GM04503 (cell line): ENCODE measurements at places on chromosomes 4 and X.

GRCh38 chr4:5387457-5387856 is 320.9 kb downstream of the EVC2 start:
- no peak for DNase-seq

DNA sequence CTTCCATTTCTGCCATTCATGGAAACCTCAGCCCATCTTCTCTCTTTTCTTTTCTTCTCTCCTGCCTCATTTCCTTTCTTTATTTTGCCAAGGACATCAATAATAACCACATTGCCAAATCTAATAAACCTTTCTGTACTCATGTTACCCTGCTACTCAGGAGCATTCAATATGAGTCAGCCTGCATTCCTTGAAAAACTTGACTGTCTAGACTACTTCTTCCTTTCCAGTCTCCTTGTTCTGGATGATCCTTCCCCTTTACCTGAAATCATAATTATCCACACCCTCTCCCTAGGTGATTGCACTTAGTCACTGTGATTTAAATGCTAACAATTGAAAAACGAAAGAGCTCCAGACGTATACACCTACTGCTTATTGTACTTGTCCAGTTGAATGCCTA is 253.2 kb upstream of the CENPE start:
- no peak for DNase-seq

DNA sequence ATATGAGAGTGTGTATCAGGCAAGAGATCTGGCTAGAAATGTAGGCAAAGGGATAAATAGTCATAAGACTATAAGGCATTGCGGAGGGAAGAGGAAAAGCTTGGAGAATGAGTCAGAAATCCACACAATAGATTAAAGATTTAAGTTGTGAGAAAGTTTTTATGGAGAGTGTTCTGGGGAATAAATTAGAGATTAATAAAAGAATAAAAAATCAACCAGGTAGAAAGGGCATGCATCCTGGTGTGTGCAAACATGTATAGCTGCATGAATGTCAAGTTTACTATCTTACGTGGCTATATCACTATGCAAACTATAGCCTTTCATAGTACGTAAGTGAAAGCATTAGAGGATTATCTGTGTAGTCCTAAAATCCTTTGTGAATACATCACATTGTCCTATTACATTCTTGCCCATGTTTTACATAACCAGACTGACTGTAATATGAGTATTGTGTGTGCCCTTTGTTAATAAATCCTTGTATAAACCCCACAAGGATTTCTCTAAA is 36.9 kb downstream of the SNCA start:
- no peak for DNase-seq

GRCh38 chrX:17706676-17707075 is 30.6 kb upstream of the SCML1 start:
- peak; percentile 63 for DNase-seq

DNA sequence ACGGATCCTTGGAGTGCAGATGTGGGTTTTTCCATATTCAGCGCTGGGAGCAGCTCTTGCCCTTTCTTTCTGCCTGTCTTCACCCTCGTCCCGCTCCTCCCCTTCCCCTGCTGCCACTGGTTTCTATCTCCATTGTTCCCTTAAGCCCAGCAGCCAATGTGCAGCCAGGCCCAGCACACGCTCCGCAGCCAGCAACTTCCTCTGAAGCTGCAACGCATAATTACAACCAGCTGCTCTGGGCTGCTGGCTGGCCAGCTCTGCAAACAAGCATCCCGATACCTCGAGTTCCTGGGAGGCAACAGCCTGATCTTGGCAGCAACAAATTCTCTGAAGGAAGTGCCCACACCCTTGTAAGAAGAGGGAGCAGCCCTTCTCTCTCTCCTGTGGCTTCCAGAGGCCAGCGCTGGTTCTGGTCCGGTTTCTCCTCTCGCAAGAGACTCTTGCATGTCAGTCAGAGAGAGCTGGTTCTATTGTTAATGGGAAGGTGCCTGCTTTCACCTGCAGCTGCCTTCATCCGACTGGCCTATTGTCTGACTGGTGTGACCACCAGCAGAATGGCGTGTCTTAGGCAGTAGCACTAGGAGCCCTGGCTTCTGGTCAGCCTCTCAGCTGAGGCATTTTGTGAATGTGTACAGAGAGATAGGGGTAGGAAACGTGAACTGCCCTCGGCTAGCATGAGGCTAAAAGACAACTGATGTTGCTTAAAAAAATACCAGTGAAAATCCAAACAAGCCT is 83.8 kb upstream of the MAML3 start:
- DNase-seq: peak; percentile 87

- DNase-seq: peak; percentile 92
These were observed 131.7 kb upstream of the PCDH18 start for GRCh38 chr4:137664046-137664387.

DNA sequence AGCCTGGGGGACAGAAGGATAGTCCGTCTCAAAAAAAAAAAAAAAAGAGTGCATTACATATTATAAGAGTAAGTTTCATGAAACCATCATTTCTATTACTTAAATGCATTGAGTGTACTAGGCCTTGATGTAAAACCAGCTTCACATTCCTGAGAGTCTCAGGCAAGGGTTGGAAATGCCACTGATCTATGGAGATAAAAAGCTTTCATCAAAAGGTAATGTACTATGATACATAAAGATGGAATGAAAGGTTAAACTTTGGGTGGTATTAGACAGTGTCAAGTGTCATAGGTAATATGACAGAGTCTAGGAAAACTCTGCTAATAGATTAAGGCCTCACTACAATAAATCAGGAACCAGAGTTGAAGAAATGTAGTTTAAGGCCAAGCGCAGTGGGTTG is 7.4 kb downstream of the CFAP97 start:
- no peak for DNase-seq

- DNase-seq: no peak
These were observed 280.8 kb upstream of the ZCCHC13 start for GRCh38 chrX:74023203-74023602.

GRCh38 chr4:160808174-160808573 is 1355.6 kb downstream of the FSTL5 start:
- DNase-seq: no peak

GRCh38 chr4:123415977-123416376 is 19.4 kb downstream of the SPRY1 start:
- peak; percentile 44 for DNase-seq

DNA sequence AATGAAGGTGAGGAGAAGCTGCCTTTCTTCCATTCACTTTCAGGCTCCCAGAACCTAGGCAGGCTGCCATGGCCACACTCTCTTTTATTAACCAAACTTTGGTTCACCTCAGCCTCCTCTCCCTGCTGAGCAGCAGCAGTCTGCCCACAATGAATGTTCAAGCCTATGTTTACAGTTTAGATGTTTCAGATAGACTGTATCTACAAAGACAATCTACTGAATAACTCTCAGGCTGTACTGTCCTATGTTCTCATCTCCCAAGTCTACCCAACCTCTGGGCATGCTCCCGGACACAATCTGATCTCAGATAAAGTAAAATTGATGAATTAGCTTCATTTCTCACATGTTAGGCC is 59.2 kb upstream of the TMEM164 start:
- no peak for DNase-seq

- no peak for DNase-seq
These were observed 66.3 kb upstream of the MTM1 start for GRCh38 chrX:150502091-150502490.

- no peak for DNase-seq
These were observed 626.8 kb downstream of the TLL1 start for GRCh38 chr4:166499820-166500219.

DNA sequence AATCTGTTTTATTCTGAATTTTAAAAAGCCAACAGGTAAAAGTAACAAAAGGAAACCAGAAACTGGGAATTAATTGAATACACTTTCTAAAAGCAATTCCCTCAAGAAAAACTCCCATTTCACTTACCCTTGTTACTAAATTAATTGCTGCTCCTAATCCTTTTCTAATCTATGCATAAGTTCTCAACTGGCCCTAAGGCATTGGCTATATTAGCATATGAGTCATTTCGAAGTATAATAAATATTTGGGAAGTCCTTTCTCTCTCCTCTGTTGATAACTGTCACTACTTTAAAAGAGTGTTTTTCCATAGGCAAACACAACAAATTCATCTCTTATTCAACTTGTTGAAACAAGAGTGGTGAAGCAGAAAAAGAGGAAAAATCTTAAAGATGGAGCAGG is 486.5 kb upstream of the HTR2C start:
- no peak for DNase-seq

DNA sequence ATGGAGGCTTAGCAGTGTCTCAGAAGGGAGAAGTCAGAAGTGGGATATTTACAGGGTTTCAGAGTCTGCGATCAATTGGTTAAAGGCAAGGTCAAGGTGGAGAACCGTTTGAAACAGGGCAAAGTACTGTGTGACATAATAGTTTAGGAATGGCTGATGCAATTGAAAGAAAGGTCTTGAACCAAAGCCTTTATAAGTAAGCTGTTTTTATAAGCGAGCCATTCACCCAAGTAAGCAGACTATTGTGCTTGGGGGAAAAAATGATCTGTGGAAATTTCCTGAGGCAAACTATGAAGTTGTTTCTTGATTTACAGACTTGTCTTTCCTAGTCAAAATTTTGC is 327.3 kb downstream of the CAMK2D start:
- DNase-seq: no peak

DNA sequence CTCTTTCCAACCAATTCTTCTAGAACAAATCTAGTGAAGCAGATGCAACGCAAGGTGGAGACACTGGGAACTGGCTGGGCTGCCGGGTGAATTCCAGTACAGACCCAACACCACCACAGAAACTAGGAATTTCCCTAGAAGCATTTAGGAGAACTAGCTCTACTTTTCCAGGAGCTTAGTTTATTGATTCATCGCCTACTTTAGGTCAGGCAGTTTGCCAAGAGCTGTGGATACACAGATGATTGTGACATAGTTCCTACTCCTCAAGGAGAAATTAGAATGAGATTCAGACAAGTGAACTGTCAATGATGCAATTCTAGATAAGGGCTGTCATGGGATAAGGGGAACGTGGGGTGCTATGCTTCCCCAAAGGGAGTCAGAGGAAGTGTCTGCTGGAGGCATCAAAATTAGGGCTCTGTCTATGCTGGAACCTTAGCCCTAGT is 350.0 kb downstream of the CAMK2D start:
- peak; percentile 39 for DNase-seq

DNA sequence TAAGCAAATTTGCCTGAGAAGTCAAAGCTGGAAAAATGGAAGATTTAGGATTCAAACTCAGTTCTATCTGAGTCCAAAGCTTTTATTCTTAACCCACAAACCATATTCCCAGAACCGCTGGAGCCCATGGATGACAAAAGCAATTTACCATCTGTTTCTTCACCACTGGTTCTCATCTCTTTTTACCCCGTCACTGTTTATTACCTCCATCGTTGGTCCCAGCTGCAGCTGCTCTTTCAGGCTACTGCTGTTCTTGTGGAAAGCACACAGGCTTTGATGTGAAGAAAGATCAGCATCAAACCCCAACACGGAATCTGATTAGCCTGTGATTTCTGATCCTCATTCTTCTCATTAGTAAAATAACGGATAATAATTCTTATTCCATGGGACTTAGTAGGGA is 9.5 kb downstream of the FBXO8 start:
- no peak for DNase-seq

DNA sequence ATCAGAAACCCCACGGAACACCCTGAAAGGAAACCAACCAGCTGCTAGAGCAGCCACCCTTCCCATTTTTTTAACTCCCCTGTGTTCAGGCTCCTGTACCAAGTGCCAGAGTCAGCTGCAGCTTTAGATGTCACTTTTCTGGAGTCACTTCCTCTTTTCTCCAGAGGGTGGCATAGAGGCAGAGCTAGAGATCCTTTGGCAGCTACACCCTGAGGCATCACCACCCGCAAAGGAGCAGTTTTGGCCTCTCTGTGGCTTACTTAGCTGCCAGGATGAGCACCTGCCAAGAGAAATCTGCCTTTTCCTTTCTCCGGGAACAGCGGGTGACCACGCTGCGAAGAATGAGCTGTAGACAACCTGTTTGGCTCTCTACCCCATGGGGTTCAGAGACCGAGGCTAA is 58.0 kb upstream of the CHRDL1 start:
- no peak for DNase-seq

DNA sequence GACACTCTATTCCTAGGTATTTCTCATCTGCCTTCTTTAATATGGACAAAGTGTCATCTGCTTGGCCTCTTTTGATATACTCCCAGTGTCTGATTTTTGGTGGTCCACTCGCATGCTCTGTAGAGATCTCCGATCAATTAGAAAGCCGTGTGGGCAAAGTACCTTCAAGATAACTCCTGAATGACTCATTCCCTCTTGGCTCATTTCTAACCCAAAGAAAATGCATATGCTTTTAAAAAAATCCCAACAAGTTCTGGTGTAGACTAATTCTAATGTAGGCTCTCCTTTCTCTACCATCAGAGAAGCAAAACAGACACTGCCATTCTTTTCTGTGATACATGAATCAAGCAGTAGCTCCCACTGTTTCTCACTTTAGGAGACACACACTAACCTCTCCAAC is 714.9 kb upstream of the ADGRL3 start:
- DNase-seq: no peak

DNA sequence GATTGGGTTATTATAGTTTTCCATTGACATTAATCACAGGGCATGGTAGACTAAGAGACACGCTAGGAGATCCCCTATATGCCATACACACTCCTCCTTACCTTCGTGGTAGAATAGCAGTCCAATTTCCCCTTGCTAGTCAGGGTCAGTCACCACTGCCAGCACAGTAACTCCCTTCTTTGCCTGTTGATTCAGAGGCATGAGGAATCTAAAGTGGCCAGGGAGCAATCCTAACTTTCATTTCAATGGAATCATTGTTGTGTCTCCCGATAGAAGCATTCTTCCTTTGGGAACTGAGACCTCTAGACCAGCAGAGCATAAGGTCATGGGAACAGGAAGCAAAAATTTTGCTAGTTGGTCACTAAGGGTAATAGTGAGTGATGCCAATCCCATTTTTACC is 51.1 kb downstream of the COL25A1 start:
- DNase-seq: no peak

DNA sequence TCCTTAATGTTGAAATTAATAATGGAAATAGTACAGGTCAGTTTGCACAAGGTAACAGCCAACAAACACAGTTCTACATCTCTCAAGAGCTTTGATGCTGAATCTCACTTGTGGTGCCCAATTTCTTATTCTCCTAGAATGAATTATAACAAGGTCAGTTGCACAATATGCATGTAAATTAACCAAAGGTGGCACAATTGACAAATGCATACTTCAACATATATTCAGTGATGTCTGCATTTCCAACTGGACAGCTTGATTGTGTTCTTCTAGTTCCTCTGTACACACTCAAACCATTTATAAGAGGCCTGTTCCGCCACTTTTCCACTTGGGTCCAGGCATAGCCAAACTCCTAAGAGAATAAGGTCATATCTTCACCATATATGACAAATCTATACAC is 210.3 kb upstream of the EPHA5 start:
- DNase-seq: no peak

DNA sequence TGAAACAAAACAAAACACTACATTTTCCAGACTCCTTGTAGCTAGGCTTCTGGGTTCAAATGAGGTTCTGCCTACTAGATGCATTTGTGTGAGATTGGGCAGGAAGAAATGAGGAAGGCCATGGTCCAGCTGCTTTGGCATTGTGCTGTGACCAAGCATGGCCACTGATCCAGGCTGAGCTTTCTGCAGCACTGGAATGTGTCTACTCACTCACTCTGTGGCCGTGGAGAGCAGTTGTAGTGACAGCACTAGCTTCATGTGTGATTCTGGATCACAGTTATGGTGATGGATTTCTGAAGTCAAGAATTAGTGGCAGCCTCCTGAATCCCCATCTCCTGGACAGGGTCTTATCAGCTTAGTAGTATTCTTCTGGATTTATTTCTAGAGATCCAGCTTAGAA is 358.9 kb downstream of the GPAT3 start:
- no peak for DNase-seq
